ENCODE measurements at places on chromosomes 11 and 22. TPM values are rescaled to one million over a fixed set of nuclear protein-coding genes. Genes with fewer than 3 reads are reported as not detected.

Gene AQP11
- 0.36 TPM for total RNA-seq

GRCh38 chr11:69017951-69018350, 4.9 kb upstream of the MRGPRF start:
- DNase-seq, result no peak

- no peak for DNase-seq
Observed at GRCh38 chr22:24335496-24335895, 64.9 kb downstream of the SPECC1L start.

- DNase-seq, result peak; percentile 67
Observed at GRCh38 chr22:20438678-20439492, 1.3 kb upstream of the SCARF2 start.

All from sigmoid colon (tissue), 7 donors.